Stomach (tissue), 19 donors: ENCODE measurements at places on chromosomes 2 and 18. TPM values are rescaled to one million over a fixed set of nuclear protein-coding genes. Genes with fewer than 3 reads are reported as not detected.
A peak's percentile ranks its signal among the peaks of the same experiment; 100 is the strongest.

SCN3A gene
- 12.5 TPM for total RNA-seq

HOXD10 gene
- total RNA-seq: not detected

IL1F10 gene
- total RNA-seq: not detected

SNORC gene
- 0.55 TPM for total RNA-seq

TXNDC2 gene
- total RNA-seq: 0.18 TPM

SLC19A3 gene
- total RNA-seq: 2.8 TPM

MTX2 gene
- 112 TPM for total RNA-seq

XDH gene
- total RNA-seq: 3.6 TPM

GRCh38 chr18:79952456-79952995, 1.1 kb upstream of the SLC66A2 start:
- DNase-seq: peak; percentile 26

- DNase-seq: peak; percentile 62
These were observed at the start of gene NYAP2 for GRCh38 chr2:225399504-225399903. Gene NYAP2, plus strand, starts transcription at chr2:225399710. Its CDS starts 9,171 bp downstream, at chr2:225408881.

DNA sequence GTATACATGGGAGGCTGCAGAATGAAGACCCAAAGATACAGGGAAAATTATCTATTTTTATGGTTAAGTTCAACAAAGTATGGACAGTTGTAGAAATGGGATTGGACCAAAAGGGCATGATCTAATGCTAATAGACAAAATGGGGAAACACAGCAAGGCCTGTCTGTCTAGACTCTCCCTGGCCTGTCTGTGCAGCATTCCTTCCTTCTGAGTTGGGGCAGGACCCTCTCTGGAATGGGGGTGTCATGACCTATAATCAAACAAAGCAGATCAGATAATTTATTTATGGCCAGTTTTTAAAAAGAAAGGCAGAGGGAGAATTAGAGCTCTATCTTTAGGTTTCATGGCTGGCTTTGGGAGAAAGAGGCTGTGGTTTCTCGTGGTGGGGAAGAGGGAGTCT, 104.4 kb downstream of the CTIF start:
- DNase-seq: no peak

- DNase-seq: peak; percentile 46
These were observed 52.9 kb upstream of the NABP1 start for GRCh38 chr2:191625016-191625415.

DNA sequence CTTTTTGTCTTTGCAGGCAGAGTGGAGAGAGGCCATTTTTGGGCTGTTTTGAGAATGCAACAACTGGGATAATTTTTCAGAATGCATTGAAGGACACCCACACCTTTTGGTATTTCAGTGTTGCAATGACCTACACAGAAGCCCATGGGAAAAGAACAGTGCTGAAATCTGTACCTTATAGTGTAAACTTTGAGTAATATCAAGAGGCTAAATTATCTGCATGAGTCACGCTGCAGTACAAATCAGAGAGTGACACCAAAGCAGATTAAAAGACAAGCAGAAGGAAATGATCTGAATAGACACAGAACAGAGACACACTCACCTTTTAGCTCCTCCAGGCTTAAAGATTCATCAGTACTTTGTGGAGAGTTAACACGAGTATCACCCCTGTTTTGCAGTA, 265.3 kb downstream of the PAX3 start:
- DNase-seq: no peak

GRCh38 chr2:226338825-226339224, 460.8 kb downstream of the IRS1 start:
- no peak for DNase-seq

DNA sequence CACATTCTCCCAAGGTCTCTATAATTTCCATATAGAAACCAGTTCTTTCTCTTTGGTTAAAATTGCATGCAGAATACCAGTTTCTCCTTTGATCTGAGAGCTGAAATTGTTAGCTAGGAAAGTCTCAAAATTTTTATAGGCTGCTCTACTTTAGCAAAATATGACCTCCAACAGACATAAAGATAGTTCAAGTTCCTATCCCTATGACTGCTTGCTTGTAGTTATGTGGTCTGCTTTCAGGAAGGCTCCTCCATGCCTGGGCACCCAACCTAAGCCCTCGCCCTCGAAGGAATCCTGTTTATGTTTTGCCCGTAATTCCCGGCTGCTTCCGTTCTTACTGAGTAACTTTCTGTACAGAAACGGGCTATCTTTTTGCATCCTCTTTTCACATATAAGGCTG, 28.0 kb upstream of the LTBP1 start:
- no peak for DNase-seq

GRCh38 chr2:171814883-171815282, 79.2 kb downstream of the SLC25A12 start:
- no peak for DNase-seq
